ENCODE measurements at places on chromosomes 6 and 20. TPM values are rescaled to one million over a fixed set of nuclear protein-coding genes. Genes with fewer than 3 reads are reported as not detected.
A peak's percentile ranks its signal among the peaks of the same experiment; 100 is the strongest.

IPCEF1 gene
- 7.9 TPM for total RNA-seq

EMILIN3 gene
- total RNA-seq = 0.15 TPM

PCK1 gene
- total RNA-seq = not detected

UBR2 gene
- total RNA-seq = 39.6 TPM

VWA7 gene
- 4.2 TPM for total RNA-seq

FAM217A gene
- total RNA-seq = not detected

UTRN gene
- 275 TPM for total RNA-seq

ANKEF1 gene
- 3.8 TPM for total RNA-seq

NKAPL gene
- 0.30 TPM for total RNA-seq

EYA4 gene
- total RNA-seq = 2.6 TPM

CBFA2T2 gene
- total RNA-seq = 18.2 TPM

SNAP91 gene
- total RNA-seq = not detected

GRCh38 chr6:169340395-169340794 is 86.7 kb upstream of the THBS2 start:
- no peaks in the 10 kb centered on the region for H3K27me3 ChIP-seq
- no peaks in the 10 kb centered on the region for H3K4me1 ChIP-seq
- H3K36me3 ChIP-seq = no peaks in the 10 kb centered on the region

GRCh38 chr6:31607317-31607716 is 7.7 kb upstream of the AIF1 start:
- DNase-seq = no peak
- no peak overlapping the region for H3K4me3 ChIP-seq
- H3K27ac ChIP-seq = no peak overlapping the region
- H3K36me3 ChIP-seq = no peaks in the 10 kb centered on the region

DNA sequence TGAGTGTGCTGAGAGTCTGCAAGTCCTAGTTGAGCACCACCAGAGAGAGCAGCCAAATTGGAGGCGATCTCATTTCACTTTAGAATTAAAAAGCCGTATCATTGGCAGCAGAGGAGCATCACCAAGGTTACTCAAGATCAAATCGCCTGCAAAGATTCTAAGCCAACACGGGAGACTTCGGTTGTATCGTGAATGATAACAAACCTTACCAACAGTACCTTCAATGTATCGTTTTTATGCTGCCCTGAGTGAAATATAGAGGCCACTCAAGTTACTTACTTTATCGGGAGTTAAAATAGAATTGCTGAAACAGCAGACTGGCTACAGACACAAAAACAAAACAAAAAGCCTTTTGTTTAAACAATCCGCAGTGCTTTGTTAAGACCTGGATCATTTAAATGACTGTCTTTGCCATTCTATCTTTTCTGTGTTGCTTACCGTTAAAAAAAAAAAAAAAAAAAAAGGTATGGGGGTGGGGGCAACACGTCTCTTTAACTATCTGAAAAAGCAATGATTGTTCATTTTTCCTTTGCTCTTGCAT is 14.2 kb downstream of the NHSL1 start:
- no peaks in the 10 kb centered on the region for H3K27me3 ChIP-seq
- no peak overlapping the region for H3K4me3 ChIP-seq
- DNase-seq = no peak
- peaks cover 4% of the 10 kb centered on the region for H3K4me1 ChIP-seq
- no peaks in the 10 kb centered on the region for H3K36me3 ChIP-seq
- no peak overlapping the region for H3K27ac ChIP-seq

- H3K4me3 ChIP-seq = no peak overlapping the region
- DNase-seq = no peak
- H3K27me3 ChIP-seq = no peaks in the 10 kb centered on the region
- no peaks in the 10 kb centered on the region for H3K36me3 ChIP-seq
- H3K27ac ChIP-seq = no peak overlapping the region
Measured at GRCh38 chr20:37954190-37954589, 51.3 kb downstream of the VSTM2L start.

DNA sequence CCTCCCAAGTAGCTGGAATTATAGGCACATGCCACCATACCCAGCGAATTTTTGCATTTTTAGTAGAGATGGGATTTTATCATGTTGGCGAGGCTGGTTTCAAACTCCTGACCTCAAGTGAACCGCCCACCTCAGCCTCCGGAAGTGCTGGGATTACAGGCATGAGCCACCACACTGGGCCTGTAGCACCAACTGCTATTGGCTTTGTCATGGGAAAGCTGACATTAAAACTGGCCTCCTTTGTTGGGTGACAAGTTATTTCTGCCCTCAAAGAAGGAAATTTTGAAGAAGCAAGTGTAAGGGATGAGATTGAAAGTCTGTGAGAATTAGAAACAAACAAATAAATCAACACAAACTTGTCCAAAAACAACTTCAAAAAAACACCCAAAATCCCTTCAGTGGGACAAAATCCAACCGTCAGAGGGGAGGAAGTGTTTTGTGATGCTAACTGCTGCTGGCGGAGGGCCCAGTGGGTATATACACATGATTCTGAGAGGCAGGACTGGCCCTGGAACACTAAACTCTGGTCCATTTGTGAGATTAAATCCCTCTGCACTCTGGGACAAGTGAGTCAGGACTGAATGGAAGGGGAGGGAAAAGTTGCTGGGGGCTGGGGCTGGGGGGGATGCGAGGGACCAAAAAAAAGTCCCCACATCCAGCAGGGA is 87.5 kb upstream of the NAA20 start:
- H3K27me3 ChIP-seq = no peaks in the 10 kb centered on the region
- no peak for DNase-seq
- peaks cover 83% of the 10 kb centered on the region for H3K4me1 ChIP-seq

DNA sequence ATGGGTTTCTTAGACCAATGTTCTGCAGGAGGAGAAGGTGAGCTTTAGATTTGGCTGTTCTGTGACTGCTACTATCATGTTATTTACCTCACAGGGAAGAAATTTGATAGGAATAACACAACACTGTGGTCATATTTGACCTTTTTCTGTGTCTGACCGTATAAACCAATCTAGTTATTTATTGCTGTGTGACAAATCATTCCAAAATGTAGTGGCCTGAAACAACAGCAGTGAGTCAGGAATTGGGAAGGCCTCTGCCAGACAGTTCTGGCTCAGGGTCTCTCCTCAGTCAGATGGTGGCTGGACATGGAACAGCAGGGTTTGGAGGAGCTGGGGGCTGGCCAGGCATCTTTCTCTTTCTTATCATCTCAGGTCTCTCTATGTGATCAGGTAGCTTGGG is 33.0 kb downstream of the RIPOR2 start:
- no peaks in the 10 kb centered on the region for H3K27me3 ChIP-seq
- H3K27ac ChIP-seq = no peak overlapping the region
- no peaks in the 10 kb centered on the region for H3K4me1 ChIP-seq
- DNase-seq = no peak

DNA sequence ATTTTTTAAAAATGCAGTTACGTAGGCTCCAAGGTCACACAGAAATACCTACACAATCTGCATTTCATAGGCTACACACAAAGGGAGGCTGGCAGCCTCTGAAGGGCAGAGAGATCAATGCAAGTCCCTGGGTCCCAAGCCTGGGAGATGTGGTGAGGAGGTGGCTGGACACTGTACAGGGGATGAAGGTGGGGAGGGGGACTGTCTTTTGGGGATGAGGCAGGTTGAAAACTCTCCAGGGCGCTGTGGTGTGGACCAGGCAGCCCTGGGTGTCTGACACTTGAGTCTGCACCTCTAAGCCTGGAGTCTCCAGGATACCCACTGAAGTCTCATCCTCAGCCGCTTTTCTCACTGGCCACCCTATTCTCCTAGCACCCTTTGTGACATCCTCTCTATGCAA is 24.5 kb downstream of the TXNDC5 start:
- no peaks in the 10 kb centered on the region for H3K4me1 ChIP-seq
- DNase-seq = no peak
- H3K36me3 ChIP-seq = peaks cover 100% of the 10 kb centered on the region
- no peaks in the 10 kb centered on the region for H3K27me3 ChIP-seq
- no peak overlapping the region for H3K4me3 ChIP-seq
- H3K27ac ChIP-seq = no peak overlapping the region

DNA sequence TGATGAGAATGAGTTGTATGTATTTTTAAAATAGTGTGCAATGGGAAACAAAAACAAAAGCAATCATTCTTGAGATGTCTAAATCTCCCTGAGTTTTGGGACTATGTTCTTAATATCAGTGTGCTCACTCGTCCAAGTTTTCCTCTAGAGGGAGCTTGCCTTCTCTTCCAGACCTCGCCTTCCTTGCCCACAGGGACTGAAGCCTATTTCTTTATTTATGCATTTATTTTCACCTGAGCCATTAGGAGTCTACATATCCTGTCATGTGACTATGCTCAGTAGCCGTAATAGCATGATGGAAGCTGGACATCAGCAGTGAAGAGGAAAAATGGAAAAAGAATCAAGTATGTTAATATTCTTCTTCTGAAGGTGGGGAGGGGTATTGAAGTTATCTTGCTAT is 131.2 kb downstream of the SH3BGRL2 start:
- no peak for DNase-seq
- no peak overlapping the region for H3K4me3 ChIP-seq
- no peaks in the 10 kb centered on the region for H3K27me3 ChIP-seq
- H3K4me1 ChIP-seq = no peaks in the 10 kb centered on the region
- no peak overlapping the region for H3K27ac ChIP-seq

DNA sequence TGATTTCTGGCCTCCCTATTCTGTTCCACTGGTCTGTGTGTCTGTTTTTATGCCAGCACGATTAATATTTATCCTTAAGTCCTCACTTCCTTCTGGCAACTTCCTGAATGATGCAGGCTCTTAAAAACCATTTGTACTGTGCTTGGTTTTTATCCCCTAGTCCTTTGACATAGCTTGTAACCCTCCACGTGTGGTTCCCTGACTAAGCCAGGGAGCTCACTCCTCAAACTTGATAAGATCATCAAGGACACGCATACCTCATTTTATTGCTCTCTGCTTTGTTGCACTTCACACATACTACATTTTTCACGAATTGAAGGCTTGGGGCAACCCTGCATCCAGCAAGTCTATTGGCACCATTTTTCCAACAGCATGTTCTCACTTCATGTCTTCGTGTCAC is 166.4 kb upstream of the UST start:
- H3K36me3 ChIP-seq = no peaks in the 10 kb centered on the region
- H3K27me3 ChIP-seq = no peaks in the 10 kb centered on the region
- H3K4me3 ChIP-seq = no peak overlapping the region
- H3K4me1 ChIP-seq = peaks cover 6% of the 10 kb centered on the region

GRCh38 chr20:23419995-23420901 is 1.0 kb downstream of the NAPB start:
- H3K36me3 ChIP-seq = no peaks in the 10 kb centered on the region
- peak; percentile 78 for DNase-seq

- no peaks in the 10 kb centered on the region for H3K27me3 ChIP-seq
- DNase-seq = peak; percentile 80
- H3K4me3 ChIP-seq = peak overlapping the region; percentile 87
- H3K27ac ChIP-seq = peak overlapping the region; percentile 95
- H3K36me3 ChIP-seq = no peaks in the 10 kb centered on the region
Measured at GRCh38 chr20:41137614-41138474, 501 bp downstream of the PLCG1 start.

DNA sequence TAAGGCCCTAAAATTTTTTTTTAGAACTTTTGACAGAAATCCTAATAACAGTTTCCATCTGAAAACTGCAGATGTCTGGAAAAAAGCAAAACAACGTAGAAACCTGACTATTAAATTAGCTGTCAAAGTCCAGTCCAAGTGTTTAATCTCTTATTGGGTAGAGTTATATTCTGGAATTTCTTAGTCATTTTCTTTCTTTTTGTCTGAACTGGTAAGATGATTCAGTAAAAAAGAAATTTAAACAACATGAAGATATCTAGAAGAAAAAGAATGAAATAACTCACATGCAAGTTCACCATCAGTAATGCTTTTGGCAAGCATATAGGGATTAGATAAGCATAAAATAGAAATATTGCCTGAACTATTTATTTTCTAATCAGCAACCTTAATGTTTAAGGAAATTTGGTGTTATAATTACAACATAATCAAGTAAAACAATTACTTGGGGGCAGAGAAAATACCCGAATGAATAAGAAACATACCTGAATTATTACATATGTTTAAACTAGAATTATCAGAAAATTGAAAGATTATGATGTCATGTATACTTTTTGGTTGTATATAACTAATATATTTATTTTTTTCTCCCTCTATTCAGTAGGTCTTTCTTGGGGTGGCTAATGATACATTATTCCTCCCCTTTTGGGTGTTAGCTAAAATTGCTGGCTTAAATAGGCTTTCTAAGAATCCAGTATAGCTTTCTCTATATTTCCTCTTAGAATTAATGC is 51.1 kb downstream of the FAM83B start:
- no peaks in the 10 kb centered on the region for H3K27me3 ChIP-seq
- H3K4me1 ChIP-seq = no peaks in the 10 kb centered on the region
- no peak for DNase-seq
- no peak overlapping the region for H3K4me3 ChIP-seq

GRCh38 chr6:56803594-56803993 is 151.3 kb upstream of the BEND6 start:
- no peaks in the 10 kb centered on the region for H3K36me3 ChIP-seq
- DNase-seq = no peak
- no peak overlapping the region for H3K4me3 ChIP-seq
- no peaks in the 10 kb centered on the region for H3K4me1 ChIP-seq

- DNase-seq = no peak
- no peak overlapping the region for H3K27ac ChIP-seq
- no peaks in the 10 kb centered on the region for H3K36me3 ChIP-seq
- H3K4me3 ChIP-seq = no peak overlapping the region
- H3K4me1 ChIP-seq = no peaks in the 10 kb centered on the region
Measured at GRCh38 chr6:153045271-153045670, 42.8 kb upstream of the MTRF1L start.

DNA sequence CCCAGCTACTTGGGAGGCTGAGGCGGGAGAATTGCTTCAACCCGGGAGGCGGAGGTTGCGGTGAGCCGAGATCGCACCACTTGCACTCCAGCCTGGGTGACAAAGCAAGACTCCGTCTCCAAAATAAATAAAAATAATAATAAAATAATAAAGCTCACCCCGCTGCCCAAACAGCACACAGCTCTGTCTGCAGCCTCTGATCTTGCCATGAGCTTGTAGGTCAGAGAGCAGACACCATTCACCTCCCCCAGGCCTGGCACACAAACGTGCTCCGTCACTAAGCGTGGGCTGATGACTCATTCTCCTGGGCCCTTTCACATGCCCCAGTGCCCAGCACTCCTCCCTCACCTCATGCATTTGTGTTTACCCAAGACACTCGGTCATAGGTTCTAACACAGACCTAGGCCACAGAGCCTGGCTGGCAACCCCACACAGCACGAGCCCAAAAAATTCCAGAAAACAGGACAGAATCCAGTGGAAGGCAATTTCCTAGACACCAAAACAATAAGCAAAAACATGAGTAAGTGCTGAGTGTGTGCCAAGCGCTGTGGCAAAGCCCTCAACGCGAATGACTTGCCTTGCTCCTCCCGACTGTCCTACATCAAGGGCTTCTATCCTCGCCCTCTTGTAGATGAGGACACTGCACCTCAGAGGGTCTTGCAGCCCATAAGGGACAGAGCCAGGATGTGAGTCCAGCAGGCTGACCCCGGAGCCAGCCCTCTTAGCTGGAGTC is 18.0 kb downstream of the ATP9A start:
- H3K4me1 ChIP-seq = peaks cover 16% of the 10 kb centered on the region
- H3K27me3 ChIP-seq = no peaks in the 10 kb centered on the region
- H3K27ac ChIP-seq = no peak overlapping the region
- H3K4me3 ChIP-seq = no peak overlapping the region
- DNase-seq = peak; percentile 70
